Stimulated activated CD4-positive, alpha-beta T cell treated with anti-CD3 and anti-CD28 coated beads, Interleukin-15, amount 100 ng/mL, for 48 hours (primary cell): ENCODE measurements at places on chromosomes 2 and 18.
A peak's percentile ranks its signal among the peaks of the same experiment; 100 is the strongest.

- DNase-seq = peak; percentile 27
Observed at GRCh38 chr18:76821875-76822505, 367 bp upstream of the ZNF236 start.

GRCh38 chr2:142878031-142878678, 691 bp downstream of the KYNU start:
- no peak for DNase-seq

DNA sequence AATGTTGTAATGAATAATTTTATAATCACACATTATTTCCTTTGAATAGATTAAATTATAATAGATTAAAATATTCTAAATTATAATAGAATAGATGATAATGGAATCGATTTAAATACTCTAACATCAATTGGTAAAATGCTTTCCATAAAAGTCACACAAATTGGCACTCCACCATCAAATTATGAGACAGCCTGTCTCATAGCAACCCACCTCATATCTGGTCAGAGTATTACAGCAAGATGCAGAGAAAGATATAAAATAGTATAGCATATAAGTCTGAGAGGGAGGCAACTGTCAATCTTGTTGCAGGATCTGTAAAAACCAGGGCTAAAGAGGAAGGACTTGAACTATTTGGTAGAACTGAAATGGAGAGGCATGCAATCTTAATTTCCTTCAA, 98.4 kb upstream of the NCKAP5 start:
- DNase-seq = no peak

DNA sequence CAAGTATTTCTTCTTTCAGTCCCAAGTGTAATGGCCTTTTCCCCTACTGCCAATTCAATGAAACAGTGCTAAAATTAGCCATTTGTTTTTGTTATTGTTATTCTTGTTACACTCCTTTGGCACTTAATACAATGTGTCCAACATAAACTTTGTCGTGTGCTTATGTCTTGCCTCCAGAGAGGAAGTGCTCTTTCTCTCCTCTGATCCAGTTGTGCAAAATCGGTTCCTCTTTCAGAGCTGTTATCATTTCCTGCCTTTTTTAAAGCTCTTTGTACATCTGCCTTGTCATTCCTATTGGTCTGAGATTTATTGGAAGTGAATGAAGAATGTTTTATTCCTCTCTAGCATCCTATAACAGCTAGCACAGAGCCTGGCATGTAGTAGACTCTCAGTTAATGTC, 623.2 kb upstream of the ID2 start:
- no peak for DNase-seq

DNA sequence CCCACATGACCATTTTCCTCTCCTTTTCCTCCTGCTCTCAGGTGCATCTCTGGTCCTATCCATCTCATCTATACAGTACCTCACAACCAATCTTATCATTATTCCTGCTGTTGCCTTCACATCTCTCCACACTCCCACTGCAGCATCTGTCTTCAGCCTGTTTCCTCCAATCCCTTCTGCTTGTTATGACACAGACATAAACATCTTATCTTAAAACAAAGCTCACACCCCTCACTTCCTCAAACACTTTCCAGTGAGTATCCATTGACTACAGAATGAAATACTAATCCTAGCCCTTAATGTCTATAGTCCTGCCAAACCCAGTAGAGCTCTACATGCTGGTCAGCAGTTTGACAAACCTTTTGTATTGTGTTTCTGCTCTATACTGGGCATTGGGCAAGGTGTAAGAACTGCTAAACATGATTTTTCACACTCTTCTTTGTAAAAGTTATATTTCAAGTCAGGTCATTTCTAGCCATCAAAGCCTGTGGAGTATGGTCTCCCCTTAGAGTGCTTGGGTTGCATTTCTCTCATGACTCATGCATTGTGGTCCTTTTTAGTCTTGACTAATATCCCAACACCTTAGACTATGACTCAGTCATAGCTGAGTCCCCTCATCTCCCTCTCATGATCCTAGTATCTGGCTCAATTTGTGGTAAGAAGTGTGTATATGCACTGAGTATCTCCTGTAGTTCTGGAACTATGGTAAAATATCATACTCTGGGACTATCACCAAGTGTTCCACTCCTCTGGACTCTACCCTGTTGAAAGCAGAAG, 187.0 kb downstream of the CYRIA start:
- no peak for DNase-seq
